ENCODE measurements at places on chromosomes 2 and 18. TPM values are rescaled to one million over a fixed set of nuclear protein-coding genes. Genes with fewer than 3 reads are reported as not detected.

Gene MOGAT1
- not detected for polyA plus RNA-seq

Gene DYNAP
- polyA plus RNA-seq, result not detected

Gene AQP12B
- polyA plus RNA-seq, result not detected

Gene UGT1A8
- polyA plus RNA-seq, result not detected

Gene PELI1
- 1.9 TPM for polyA plus RNA-seq

Gene LAMA1
- not detected for polyA plus RNA-seq

Gene ZRANB3
- 6.9 TPM for polyA plus RNA-seq

Gene CPSF3
- 51.5 TPM for polyA plus RNA-seq

Gene ANKRD62
- polyA plus RNA-seq, result not detected

Gene SP9
- polyA plus RNA-seq, result 0.22 TPM

Gene GPR45
- polyA plus RNA-seq, result not detected

Gene STRN
- polyA plus RNA-seq, result 7.6 TPM
